Smooth muscle cell of the brain vasculature (primary cell): ENCODE measurements at places on chromosomes 7 and 10.

DNA sequence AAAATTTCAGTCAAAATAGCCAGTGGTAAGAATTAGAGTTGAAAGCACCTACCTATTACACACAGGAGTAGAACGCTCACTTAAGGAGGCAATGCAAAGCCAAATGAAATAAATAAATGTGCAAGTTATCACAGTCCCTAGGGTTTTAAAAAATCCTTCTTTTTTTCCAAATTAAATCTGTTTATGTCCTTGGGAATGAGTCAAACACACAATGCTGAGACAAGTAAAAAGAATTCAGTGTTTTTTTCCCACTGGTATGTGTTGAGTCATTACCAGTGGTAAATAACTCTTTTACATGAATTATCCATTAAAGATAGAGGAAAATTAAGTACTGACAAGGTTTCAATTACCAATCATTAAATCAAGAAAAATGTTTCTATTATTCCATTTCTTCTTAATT, 438.6 kb downstream of the TNS3 start:
- DNase-seq, result no peak

GRCh38 chr10:125008689-125009638, 67.0 kb downstream of the ZRANB1 start:
- DNase-seq, result no peak

DNA sequence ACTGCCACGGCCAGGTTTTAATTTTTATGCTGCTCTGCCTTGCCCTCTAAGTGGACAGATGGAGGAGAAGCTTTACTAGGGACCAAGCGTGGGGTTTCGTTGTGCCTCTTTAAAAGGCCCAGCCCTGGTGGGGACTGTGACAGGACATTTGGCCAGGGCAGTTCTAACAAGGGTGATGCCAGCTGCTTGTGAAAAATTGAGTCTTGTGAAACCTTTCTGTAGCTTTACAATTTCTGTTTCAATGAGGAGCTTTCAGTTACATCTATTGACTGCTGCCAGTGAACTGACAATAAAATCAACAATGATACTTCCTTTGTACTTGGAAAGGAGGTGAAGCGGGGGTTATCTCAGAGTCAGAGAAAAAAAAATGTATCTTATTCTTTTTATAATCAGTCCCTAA, 233.1 kb upstream of the CSTF2T start:
- DNase-seq, result no peak

DNA sequence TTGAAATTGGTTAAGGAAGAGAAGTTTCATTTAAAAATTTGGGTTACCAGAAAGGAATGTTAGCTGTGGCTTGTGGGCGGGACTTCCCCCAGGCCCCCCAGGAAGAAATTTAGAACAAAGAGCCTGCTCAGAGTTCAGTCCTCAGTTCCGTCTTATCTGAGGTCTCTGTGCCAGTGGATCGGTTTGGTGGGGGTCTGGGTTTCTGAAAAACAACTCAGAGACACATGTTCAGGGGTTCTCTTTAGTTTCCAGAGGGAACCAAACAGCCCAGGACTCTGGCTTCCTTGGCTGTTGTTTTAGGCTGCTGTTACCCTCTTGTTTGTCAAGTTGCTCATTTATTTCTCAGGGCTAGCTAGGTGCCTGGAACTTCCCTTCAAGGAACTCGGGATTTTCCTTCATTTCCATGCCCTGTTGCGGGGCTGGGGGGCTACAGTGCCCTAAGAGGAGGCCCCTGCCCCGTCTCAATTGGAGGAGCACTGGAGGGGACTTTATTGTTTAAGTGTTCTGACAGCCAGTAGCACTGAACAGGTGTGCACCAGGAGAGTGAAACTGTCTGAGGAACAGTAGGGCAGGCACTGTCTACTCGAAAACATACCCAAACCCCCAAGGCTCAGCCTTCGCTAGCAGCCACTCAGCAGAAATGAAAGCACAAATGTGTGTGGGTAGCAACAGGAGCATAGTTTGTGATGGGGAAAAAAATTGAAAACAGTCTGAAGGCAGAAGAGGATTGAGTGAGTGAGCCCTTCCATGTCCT, 59.9 kb downstream of the ALOX5 start:
- DNase-seq, result no peak

GRCh38 chr10:104336821-104337467, 1.3 kb downstream of the ITPRIP start:
- DNase-seq, result no peak

- no peak for DNase-seq
Observed at GRCh38 chr7:981793-982510, 1.0 kb upstream of the CYP2W1 start.

DNA sequence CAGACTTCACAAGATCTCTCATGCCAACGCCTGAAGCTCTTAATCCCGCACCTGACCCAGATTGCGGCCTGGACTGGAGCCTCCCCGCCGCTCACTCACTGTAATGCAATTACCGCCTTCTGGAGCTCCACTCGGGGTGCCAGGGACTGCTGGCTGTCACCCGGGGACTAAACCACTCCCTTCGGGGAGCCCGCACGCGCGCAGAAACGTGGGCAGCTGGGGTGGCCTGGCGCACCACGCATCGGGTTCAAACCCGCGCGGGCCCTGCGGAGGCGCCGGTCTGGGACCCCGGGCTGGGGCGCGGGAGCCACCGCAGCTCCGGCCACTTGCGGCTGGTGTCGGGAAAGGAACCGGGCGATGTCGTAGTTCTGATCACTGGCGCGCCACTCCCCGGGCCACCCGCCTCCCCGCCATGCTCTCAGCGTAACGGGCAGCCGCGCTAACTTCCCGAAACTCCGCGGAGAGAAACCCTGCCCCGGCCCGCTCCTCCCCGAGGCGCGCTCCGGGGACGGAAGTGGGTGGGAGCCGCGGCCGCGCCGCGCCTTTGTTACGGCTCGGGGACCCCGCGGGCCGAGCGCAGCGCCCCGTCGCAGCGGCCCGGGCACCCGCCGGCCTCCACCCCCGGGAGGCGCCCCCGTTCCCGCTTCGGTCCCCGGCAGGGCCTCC, 100.3 kb upstream of the SVIL start:
- no peak for DNase-seq

DNA sequence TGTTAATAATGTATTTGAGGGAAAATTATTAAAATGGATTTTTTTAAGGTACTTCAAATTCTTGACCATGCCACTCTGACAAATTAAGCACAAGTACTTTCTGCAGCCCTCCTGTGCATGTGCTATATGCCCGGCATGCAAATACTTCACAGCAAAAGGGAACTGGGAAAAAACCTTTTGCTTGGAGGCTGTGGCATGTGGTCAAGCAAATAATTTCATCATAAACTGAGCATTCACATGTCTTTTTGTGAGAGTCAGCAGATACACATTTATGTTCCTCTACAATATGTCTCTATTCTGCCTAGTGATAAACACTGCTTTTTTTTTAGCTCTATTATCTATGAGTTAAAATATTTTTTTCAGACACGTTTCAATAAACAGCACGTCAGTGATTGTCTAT, 53.7 kb upstream of the SEMA3A start:
- no peak for DNase-seq

GRCh38 chr10:13741438-13741837, 154.7 kb downstream of the PRPF18 start:
- DNase-seq, result no peak

- DNase-seq, result no peak
Observed at GRCh38 chr10:84632866-84633265, 304.5 kb downstream of the CCSER2 start.

- no peak for DNase-seq
Observed at GRCh38 chr7:93707249-93707648, 132.7 kb upstream of the CALCR start.

DNA sequence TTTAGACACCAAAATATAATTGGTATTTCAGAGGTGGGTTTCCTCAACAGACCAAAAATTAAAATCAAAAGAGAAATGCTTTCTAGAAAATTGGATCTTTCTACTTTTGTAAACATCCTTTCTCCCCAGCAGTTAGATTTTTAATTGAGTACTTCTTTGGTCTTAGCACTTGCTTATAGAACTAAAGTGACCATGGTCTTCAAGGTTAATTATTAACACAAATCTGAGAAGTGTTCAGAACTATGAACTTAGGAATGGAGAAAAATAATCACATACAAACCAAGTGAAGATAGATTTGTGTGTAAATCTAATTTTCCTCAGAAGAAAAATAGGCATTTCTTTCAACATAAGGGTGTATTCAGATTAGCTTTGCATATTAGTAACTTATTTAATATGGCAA, 355.4 kb downstream of the ELMO1 start:
- DNase-seq, result no peak

DNA sequence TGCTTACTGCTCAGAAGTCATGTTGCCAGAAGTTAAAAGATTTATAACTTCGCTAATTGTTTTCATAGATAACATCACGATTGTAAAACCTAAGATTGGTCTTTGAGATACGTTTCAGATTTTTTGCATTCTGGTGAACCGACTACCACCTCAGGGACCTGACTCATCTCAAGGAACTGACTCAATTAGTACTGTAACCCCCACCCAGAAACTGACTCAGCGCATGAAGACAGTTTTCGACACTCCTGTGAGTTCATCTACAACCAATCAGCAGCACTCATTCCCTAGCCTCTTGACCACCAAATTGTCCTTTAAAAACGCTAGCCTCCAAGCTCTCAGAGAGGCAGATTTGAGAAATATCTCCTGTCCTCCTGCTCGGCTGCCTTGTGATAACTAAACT, 72.3 kb downstream of the ELMO1 start:
- no peak for DNase-seq

DNA sequence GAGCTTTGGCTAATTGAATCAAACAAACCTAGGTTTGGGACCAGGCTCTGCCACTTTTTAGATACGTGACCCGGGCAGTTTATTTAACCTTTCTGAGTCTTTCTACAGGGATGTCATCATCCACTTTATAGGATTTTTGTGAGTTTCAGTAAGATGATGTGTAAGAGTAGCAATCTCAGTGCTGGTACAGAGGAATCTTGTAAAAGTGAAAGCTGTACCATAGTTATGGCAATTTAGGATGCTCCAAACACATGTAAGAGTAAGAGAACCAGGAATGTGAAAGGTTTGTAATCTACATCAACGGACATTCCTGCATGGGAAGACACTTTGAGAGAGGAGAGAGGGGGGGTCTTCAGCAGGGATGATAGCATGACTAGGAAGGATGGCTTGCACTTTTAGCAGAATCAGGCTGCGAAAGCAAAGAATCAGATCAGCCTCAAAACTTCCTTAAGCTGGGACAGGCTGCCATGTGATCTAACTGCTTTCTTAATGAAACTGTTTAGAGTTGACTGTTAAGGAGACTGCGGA, 968 bp downstream of the NOLC1 start:
- no peak for DNase-seq

DNA sequence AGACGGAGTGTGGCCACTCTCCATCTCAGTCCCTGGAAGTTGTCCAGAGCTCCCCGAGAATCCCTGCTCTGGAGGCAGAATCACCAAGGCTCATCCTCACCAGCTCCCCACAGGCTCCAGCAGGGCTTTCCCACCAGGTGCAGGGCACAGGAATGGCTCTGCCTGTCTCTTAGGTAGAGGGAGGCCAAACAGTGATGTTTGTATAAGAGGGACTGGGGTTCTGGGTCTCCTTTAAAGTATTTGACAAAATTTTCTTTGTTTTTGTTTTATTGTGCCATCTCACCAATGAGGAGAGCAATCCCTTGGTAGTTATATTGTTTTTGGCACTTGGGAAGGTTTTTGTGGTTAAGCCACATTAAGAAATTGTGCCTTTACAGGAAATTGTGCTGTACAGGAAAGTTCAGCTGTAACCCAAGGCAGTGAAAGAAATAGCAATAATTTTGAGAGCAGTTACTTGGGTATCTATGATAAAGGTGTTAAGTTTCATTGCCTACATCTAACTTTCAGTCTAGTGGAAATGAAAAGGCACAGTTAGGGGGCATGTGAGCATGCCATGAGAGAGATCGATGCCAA, 219.3 kb upstream of the PRSS58 start:
- DNase-seq, result peak; percentile 57

DNA sequence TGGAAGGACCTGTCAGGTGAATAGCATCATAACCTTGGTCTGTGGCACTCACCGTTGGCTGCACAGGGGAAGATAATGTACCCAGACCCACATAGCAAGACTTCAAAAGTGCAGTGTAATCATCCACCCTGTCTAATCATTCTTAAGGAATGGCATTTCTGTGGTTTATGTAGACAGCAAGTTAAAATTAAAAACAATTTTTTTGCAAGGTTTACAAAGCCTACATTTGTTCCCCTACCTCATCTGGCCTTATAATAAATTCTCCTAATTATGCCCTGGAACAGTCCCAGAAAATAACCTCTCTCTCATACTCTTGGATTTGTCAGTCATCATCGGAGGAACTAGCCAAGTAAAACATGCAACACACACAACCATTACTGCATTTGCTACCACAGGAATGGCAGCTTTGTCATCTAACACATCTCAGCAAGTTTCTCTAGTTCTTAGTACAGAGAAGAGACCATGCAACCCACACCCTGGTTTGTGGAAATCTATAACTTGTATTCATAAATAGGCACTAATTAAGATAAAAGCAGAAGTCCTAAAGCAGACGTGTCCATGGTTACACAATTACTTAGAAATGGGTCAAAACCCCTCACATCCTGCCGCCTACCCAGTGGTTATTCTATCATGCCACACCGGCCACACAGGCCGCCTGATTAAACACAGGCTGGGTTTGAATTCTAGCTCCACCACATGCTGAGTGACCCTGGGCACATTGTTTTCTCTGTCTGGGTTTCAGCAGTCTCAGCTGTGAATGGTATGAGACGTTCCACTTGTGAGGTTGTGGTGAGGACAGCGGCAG, 19.1 kb downstream of the ABLIM1 start:
- DNase-seq, result no peak

DNA sequence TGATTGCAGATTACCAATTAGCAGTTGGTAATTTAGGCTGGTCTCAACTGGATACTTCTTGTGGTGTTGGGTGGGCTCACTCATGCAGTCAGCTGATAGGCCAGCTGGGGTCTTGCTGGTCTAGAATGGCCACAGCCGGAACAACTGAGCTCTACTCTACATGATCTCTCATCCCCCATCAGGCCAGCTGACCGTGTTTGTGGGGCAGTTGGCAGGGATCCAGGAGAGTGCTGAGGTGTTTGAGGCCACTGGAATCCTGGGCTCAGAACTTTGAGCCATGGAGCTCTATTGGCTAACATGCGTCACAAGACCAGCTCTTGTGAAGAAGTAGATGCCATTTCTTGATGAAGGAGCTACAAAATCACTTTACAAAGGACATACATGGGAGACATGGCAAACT, 242.4 kb downstream of the GFRA1 start:
- DNase-seq, result no peak

GRCh38 chr7:38978491-38978890, 782 bp downstream of the POU6F2 start:
- DNase-seq, result no peak

DNA sequence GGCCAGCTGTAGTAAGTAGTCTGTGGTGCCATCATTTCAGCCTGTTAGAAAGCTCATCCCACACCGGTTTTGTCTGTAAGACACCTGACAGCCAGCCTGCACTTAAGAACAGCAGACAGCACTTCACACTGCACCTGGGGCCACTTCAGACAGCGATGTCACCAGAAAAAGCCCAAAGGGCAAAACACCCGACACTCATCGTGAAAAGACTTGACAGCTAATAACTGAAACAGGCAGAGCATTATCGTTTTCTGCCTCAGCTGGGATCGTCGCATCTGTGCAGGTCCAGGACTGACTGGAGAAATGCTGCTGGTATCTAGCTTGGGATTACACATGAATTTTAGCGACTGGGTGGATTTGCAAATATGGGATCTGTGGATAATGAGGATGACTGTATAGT, 16.8 kb upstream of the LAT2 start:
- DNase-seq, result no peak

- no peak for DNase-seq
Observed at GRCh38 chr7:70480927-70481569, 650.9 kb upstream of the GALNT17 start.
